PC-3 (cell line): ENCODE measurements at places on chromosomes 3 and 15. TPM values are rescaled to one million over a fixed set of nuclear protein-coding genes. Genes with fewer than 3 reads are reported as not detected.

DNA sequence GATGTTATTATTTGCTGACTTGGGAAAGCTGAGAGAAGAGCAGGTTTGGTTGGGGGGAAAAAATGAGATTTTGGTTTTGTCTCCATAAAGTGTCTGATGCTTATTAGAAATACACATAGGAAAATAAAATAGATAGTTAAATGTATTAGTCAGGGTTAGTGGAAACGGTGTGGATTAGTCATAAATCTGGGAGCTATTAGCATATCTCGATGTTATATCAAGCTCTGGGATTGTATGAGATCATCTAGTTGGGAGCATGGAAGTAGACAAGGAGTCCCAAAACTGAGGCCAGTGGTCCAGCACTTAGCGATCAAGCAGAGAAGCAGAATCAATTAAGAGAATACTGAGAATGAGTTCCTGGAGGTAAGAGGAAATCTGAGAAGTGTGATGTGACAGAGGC, 845.5 kb downstream of the ROBO2 start:
- no peaks in the 10 kb centered on the region for H3K27me3 ChIP-seq
- H3K4me3 ChIP-seq = no peak overlapping the region
- no peaks in the 10 kb centered on the region for H3K36me3 ChIP-seq
- no peak overlapping the region for H3K27ac ChIP-seq

CILP gene
- not detected in 2 replicates for total RNA-seq

- peaks cover 67% of the 10 kb centered on the region for H3K27me3 ChIP-seq
- H3K4me3 ChIP-seq = no peak overlapping the region
- no peaks in the 10 kb centered on the region for H3K36me3 ChIP-seq
- H3K27ac ChIP-seq = no peak overlapping the region
- DNase-seq = no peak
Measured at GRCh38 chr15:79089890-79090486, 592 bp downstream of the RASGRF1 start.

MITF gene
- total RNA-seq = 2.8 and 7.6 TPM in 2 replicates

ZCWPW2 gene
- total RNA-seq = not detected in 2 replicates

DNAH12 gene
- 0.07 TPM in 1 of 2 replicates, not detected in the other for total RNA-seq

DNA sequence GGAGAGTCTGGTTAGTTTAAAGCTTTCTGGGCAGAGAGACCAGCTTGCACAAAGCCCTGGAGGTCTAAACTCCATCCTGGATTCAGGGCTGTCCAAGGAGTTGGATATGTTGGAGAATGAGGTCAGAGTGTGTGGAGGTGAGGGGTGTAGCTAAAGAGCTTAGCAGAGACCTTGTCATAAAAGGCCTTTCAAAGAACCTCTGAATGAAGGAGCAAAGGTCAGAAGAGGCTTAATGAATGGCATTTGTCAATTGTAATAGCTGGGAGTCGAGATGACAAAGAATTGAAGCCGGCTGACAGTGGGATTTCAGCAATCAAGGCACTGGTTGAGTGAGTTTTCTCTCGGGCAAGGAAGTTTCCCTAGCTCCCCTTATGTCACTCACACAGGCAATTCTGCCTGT, 202.6 kb downstream of the PDCD6IP start:
- no peaks in the 10 kb centered on the region for H3K36me3 ChIP-seq
- H3K27ac ChIP-seq = no peak overlapping the region
- peaks cover 39% of the 10 kb centered on the region for H3K4me1 ChIP-seq
- no peak for DNase-seq
- H3K4me3 ChIP-seq = no peak overlapping the region
- no peaks in the 10 kb centered on the region for H3K27me3 ChIP-seq

DNA sequence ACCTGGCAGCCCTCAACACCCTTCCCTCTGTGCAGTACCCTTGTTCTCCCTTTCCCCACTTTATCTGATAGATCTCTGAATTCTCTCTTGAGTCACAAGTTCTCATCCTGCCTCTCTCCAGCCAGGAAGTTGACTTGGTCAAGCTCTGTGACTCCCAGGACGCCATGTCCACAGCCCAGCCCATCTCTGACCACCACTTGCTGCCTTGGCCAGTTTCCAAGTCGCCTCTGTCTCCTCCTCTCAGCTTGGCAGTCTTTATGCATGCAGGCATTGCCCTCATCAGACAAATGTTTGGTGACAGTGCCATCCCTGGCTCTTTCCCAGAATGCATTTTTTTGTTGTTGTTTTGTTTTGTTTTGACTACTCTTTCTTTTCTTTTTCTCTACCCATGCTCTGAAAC, 25.7 kb downstream of the ZNF35 start:
- no peaks in the 10 kb centered on the region for H3K27me3 ChIP-seq
- no peaks in the 10 kb centered on the region for H3K36me3 ChIP-seq
- H3K4me3 ChIP-seq = no peak overlapping the region
- no peak overlapping the region for H3K27ac ChIP-seq
- no peaks in the 10 kb centered on the region for H3K4me1 ChIP-seq

DNA sequence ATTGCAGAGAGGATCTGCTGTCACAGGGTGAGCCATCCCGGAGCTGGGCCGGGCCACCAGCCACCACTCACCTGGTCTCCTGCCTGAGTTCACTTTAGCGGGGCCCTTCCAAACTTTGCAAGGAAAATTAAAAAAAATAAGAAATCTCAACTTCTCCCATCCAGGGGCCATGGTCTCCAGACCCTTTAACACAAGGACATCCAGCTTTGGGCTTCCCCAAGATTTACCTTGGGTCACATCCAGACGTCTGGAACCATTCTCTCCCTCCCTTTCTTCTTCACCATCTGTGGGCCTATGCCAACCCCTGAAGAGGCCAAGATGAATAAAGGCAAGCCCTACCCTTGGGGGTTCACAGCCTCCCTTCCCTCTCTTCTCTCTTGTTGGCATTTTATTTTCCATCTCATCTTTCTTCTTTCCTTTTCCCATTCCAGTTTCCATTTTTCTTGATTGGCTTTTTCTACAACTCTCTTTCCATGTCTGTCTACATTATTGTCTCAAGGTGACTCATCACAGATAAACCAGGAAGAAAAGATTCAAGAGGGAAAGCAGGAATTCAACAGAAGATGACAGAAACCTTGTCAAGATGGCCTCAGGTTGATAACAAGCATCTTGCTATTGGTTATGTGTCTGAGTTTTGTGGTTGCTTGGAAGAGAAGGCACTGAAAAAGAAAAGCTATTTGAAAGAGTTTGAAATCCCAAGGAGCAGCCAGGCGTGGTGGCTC, 49.5 kb downstream of the ITGA11 start:
- H3K27me3 ChIP-seq = no peaks in the 10 kb centered on the region
- H3K36me3 ChIP-seq = no peaks in the 10 kb centered on the region
- no peak for DNase-seq
- H3K4me3 ChIP-seq = no peak overlapping the region
- peaks cover 18% of the 10 kb centered on the region for H3K4me1 ChIP-seq
- no peak overlapping the region for H3K27ac ChIP-seq

SLC2A2 gene
- total RNA-seq = not detected in 2 replicates
